ENCODE measurements at places on chromosomes 4 and X. TPM values are rescaled to one million over a fixed set of nuclear protein-coding genes. Genes with fewer than 3 reads are reported as not detected.

CXorf65 gene
- total RNA-seq, result not detected

ITGB1BP2 gene
- total RNA-seq, result 0.99 TPM

TCEAL2 gene
- total RNA-seq, result 17.8 TPM

- no peaks in the 10 kb centered on the region for H3K36me3 ChIP-seq
- H3K27ac ChIP-seq, result peak overlapping the region; percentile 94
- peaks cover 2% of the 10 kb centered on the region for H3K4me1 ChIP-seq
- DNase-seq, result no peak
- peaks cover 4% of the 10 kb centered on the region for H3K27me3 ChIP-seq
Measured at GRCh38 chrX:139933904-139934303, 1.1 kb upstream of the ATP11C start.

TEX13D gene
- total RNA-seq, result not detected

AKAP14 gene
- total RNA-seq, result 16.3 TPM

DNA sequence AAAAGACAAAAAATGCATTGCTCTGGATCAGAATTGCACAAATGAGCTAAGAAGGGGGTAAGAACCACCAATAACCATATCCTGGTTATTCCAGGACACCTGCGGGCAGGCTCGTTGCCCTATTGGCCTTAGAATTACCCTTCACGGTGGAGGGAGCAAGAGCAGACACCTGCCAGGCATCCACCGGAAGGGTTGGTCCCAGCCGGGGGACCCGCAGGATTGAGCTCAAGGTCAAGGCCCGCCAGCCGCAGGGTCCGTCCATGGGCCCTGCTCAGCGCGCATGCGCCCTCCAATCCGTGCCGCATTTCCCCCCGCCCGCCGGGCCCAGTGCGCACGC, 575 bp downstream of the SLC25A6 start:
- no peaks in the 10 kb centered on the region for H3K27me3 ChIP-seq
- H3K27ac ChIP-seq, result peak overlapping the region; percentile 33
- H3K4me3 ChIP-seq, result peak overlapping the region; percentile 99
- peaks cover 66% of the 10 kb centered on the region for H3K36me3 ChIP-seq
- H3K4me1 ChIP-seq, result peaks cover 37% of the 10 kb centered on the region
- DNase-seq, result no peak

OPN1MW3 gene
- total RNA-seq, result not detected

DNA sequence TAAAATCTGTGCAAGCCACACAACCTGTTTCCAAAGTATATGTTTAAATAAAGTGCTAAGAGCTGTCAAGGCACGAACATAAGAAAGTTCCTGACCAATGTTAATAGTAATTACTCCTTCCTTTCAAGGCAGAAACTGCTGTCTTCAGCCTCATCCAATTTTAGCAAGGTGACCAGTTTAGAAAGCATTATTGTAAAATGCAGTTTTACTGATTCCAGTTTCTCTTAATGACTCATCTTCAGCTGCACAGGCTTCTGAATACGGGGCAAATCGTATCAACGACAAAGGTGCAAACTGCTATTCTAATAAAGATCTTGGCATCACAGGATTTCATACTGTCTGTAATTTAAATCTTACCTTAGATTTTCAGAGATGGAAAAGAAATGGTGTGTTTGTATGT, 87.5 kb downstream of the PPP3CA start:
- no peak for DNase-seq
- H3K4me3 ChIP-seq, result no peak overlapping the region
- H3K4me1 ChIP-seq, result no peaks in the 10 kb centered on the region
- no peaks in the 10 kb centered on the region for H3K27me3 ChIP-seq
- no peak overlapping the region for H3K27ac ChIP-seq
- no peaks in the 10 kb centered on the region for H3K36me3 ChIP-seq

DNA sequence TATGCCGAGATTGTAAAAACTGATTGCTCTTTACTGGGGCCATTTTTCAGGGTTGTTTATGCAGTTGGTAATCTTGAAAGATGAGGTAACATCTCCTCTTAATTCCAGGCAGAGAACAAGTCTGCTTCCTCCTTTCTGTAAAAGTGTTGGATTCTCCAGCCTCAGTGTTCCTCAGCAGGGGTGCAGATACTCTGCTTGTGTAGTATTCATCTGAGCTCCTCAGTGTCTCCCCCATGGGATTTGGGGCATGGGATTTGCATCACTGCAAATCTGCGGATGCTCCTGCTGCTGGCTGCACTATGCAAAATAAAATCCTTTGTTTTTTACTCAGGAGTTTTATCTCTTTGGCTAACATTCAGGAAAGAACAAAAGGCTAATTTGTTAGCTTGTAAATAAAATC, 104.9 kb upstream of the ATP8A1 start:
- DNase-seq, result no peak
- no peak overlapping the region for H3K4me3 ChIP-seq
- no peaks in the 10 kb centered on the region for H3K4me1 ChIP-seq
- no peaks in the 10 kb centered on the region for H3K36me3 ChIP-seq
- no peak overlapping the region for H3K27ac ChIP-seq

AMBN gene
- not detected for total RNA-seq
